ENCODE measurements at places on chromosomes 4 and X. TPM values are rescaled to one million over a fixed set of nuclear protein-coding genes. Genes with fewer than 3 reads are reported as not detected.

Gene EGFL6
- not detected for total RNA-seq

Gene OTUD6A
- total RNA-seq = not detected

Gene FAM9B
- not detected for total RNA-seq

Gene ZFX
- 43.4 TPM for total RNA-seq

Gene FANCB
- total RNA-seq = 2.6 TPM

Gene LRIT3
- total RNA-seq = under 0.01 TPM

Gene PDZD4
- 0.33 TPM for total RNA-seq

Gene SRPK3
- total RNA-seq = not detected

Gene HTR2C
- total RNA-seq = not detected

Gene ZNF182
- 2.6 TPM for total RNA-seq

Gene NAA11
- not detected for total RNA-seq

Gene MAGEA2B
- not detected for total RNA-seq

Gene ANKRD50
- total RNA-seq = 65.2 TPM

Gene PF4V1
- not detected for total RNA-seq

Gene F8A3
- total RNA-seq = 3.9 TPM

Gene CT45A3
- total RNA-seq = not detected

Gene RNF175
- total RNA-seq = not detected

Gene KDR
- total RNA-seq = 524 TPM

Gene SYTL4
- total RNA-seq = 8.8 TPM

Gene MAGEB1
- total RNA-seq = not detected

Gene GAGE12F
- total RNA-seq = not detected

Gene SSX3
- total RNA-seq = not detected

Gene PLAC8
- 2.5 TPM for total RNA-seq

Gene PABPC1L2B
- not detected for total RNA-seq

Gene KIT
- 21.4 TPM for total RNA-seq

Gene FGF16
- 6.2 TPM for total RNA-seq

Gene MAGEA3
- not detected for total RNA-seq

Gene AIFM1
- 13.4 TPM for total RNA-seq

Gene SERPINA7
- not detected for total RNA-seq

Gene SPANXN4
- total RNA-seq = not detected

Gene BCORL1
- 3.2 TPM for total RNA-seq

Gene POU4F2
- total RNA-seq = not detected

Gene TLL1
- total RNA-seq = 15.7 TPM

Gene OPRPN
- total RNA-seq = not detected

Gene IKBKG
- total RNA-seq = 26.8 TPM

Gene CABS1
- total RNA-seq = not detected

Gene KIAA1210
- total RNA-seq = not detected

Gene FAM184B
- total RNA-seq = not detected

Gene S100G
- total RNA-seq = not detected

Gene CXCL11
- total RNA-seq = 3.9 TPM

Gene ARX
- not detected for total RNA-seq

Gene YY2
- 1.5 TPM for total RNA-seq

Gene SYNPO2
- 0.65 TPM for total RNA-seq

Gene RPS6KA6
- 1.1 TPM for total RNA-seq

Gene ACSL4
- 103 TPM for total RNA-seq

Gene USP27X
- 3.9 TPM for total RNA-seq

Gene THOC2
- total RNA-seq = 65.7 TPM

Gene GAGE12J
- not detected for total RNA-seq

Gene MAGEC1
- total RNA-seq = not detected

Gene FRG2
- total RNA-seq = not detected

Gene GPR143
- 5.3 TPM for total RNA-seq

Gene KLB
- total RNA-seq = not detected

Gene IGFBP7
- total RNA-seq = 307 TPM

Gene CPEB2
- 11.1 TPM for total RNA-seq

Gene DGAT2L6
- total RNA-seq = not detected

Gene SPANXA1
- total RNA-seq = not detected

Data from vein endothelial cell (primary cell).